Heart left ventricle (tissue), 16 donors: ENCODE measurements at places on chromosomes 12 and 14. TPM values are rescaled to one million over a fixed set of nuclear protein-coding genes. Genes with fewer than 3 reads are reported as not detected.

CCDC197 gene
- polyA plus RNA-seq: 0.23 TPM

MYH7 gene
- polyA plus RNA-seq: 727 TPM

- DNase-seq: no peak
Measured at GRCh38 chr12:57332646-57333312, 81.8 kb upstream of the STAC3 start.

ABCB9 gene
- 3.3 TPM for polyA plus RNA-seq

CALM1 gene
- 388 TPM for polyA plus RNA-seq

CAPZA3 gene
- not detected for polyA plus RNA-seq

SOX5 gene
- polyA plus RNA-seq: 0.91 TPM
